ENCODE measurements at places on chromosomes 1 and 21.

GRCh38 chr1:220430059-220430458 is 97.9 kb upstream of the MARK1 start:
- no peak overlapping the region for H3K4me3 ChIP-seq
- no peaks in the 10 kb centered on the region for H3K4me1 ChIP-seq
- H3K27ac ChIP-seq, result no peak overlapping the region
- DNase-seq, result no peak
- H3K27me3 ChIP-seq, result no peaks in the 10 kb centered on the region

DNA sequence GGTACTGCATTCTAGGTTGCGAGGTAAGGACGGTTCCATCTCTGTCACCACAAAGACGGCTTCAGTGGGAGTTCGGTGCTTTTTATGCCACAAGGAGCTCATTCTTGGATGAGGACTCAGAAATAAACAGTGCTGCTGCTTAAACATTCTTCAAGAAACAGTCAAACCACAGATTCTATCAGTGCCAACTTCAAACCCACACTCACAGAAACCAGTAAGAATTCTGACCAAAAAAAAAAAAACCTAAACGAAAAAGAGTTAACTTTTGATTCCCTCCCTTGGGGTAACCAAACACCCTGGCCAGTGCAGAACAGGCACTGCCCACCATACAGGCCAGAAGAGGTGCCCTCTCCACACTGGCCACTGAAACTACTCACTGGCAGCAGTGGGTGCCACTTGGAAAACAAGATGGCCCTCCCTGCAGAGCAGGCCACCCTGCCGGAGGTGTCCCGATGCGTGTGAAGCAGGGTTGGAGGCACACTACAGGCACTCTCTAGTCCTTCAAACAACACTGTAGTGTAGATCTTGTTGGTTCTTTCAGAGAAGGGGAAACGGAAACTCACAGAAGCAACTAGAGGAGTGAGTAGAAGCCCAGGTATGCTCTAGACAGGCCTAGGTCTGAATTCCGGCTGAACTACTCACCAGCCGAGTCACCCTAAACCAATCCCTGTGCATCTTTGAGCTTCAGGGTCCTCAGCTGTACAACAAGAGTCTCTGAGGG is 87.3 kb upstream of the TLR5 start:
- no peak overlapping the region for H3K4me3 ChIP-seq
- no peaks in the 10 kb centered on the region for H3K27me3 ChIP-seq
- no peak for DNase-seq

- no peaks in the 10 kb centered on the region for H3K27me3 ChIP-seq
- peaks cover 29% of the 10 kb centered on the region for H3K4me1 ChIP-seq
- DNase-seq, result no peak
- no peak overlapping the region for H3K4me3 ChIP-seq
- no peaks in the 10 kb centered on the region for H3K36me3 ChIP-seq
- H3K27ac ChIP-seq, result no peak overlapping the region
Measured at GRCh38 chr1:59553371-59553770, 256.5 kb downstream of the FGGY start.

DNA sequence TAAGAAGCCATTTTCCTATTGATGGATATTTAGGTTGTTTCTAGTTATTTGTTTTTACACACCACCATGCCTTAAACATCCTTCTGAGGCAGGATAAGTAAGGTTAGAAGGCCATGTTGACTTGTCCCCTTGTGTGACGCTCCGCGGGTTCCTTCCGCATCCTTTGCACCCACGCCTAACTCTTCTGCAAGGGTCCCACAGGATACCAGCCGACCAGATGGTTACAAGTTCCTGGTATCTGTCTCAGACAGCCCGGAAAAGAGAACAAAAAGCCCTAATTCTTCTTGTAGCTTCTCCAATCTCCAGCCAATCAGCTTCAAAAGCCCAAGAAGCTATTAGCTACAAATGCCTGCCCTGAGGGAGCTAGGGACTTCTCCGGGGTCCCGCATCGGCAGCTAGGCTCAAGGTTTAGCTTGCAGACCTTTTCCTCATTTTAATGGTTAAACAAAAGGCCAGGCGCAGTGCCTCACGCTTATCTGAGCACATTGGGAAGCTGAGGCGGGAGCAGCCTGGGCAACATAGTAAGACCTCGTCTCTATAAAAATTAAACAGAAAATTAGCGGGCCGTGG is 4.9 kb upstream of the OTUD3 start:
- no peak overlapping the region for H3K4me3 ChIP-seq
- H3K36me3 ChIP-seq, result no peaks in the 10 kb centered on the region
- no peaks in the 10 kb centered on the region for H3K27me3 ChIP-seq
- no peaks in the 10 kb centered on the region for H3K4me1 ChIP-seq
- no peak overlapping the region for H3K27ac ChIP-seq
- no peak for DNase-seq

DNA sequence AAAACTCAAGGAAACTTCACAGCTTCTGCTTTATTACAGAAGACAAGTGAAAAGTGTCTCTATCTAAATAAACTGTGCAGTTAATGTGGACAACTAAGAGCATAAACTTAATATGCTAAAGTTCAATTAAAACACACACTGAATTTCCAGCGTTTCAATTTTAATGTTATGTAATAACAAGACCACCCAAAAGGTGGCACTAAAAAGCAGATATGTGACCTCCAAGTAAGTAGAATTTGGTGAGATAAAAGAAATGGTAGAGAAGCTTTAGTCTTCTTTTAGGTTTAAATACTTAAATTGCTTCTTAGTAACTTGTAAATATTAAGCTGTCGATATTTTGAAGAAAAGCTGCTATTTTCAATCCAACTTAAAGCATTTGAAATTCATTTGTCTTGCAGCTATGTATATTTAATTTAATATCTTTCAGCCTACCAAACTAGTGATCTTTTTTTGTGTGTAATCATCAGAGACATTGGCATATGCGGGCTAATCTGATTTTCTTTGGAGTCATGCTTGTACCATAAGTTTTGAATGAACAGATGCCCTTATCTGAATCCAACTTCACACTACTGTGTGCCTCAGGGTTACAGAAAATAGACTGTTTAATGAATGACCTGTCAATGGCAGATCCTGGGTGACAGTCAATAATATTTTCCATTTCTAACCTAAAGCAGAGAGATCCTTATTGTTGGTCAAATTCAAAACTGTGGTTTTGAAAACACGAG is 36.5 kb upstream of the ADAMTS1 start:
- no peaks in the 10 kb centered on the region for H3K4me1 ChIP-seq
- no peak for DNase-seq
- H3K27ac ChIP-seq, result no peak overlapping the region
- H3K4me3 ChIP-seq, result no peak overlapping the region
- no peaks in the 10 kb centered on the region for H3K27me3 ChIP-seq

DNA sequence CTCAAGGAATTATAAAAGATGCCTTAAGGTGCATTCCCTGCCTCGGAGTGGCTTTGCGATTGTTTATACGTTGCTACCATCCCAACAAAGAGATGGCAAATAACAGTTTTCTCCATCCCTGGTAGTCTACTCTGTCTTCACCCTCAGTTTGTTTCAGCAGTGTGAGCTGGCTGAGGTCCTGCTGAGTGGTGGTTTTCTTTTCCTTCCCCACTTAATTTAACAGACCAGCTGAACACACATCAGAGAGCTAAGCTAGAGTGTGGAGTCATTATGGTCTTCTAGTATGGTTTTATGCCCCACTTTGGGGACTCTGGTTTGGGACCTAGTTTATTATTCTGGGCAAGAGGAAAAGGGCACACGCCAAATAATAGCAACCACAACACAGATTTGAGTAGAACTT is 2.2 kb downstream of the PIGV start:
- no peak overlapping the region for H3K27ac ChIP-seq
- H3K27me3 ChIP-seq, result no peaks in the 10 kb centered on the region
- DNase-seq, result no peak
- H3K4me3 ChIP-seq, result no peak overlapping the region
- H3K36me3 ChIP-seq, result peaks cover 36% of the 10 kb centered on the region

DNA sequence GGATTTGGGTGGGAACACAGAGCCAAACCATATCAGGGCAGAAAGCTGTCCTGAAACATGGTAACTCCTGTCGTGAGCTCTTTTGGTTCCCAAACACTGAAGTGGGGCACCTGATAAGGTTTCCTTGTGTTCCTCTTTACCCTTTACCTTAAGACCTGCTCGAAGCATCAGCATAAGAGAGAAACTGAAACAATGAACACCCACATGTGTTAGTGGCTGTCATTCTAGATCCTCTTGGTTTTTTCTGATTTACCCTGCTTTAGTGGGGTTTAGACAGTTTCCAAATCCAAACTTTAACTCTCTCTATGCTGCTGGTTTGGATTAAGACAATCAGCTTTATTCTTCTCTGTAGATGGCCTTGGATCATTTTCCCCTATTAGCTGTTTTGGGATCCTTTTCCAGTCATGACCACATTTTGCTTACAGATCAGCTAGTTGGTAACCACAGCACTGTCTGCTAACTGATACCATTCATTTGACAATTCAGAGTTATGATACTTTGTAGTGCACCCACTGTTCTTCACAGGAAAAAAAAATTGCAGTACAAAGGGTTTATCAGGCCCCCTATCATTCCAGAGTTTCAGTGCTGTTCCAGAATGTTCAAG is 975 bp upstream of the MNDA start:
- H3K36me3 ChIP-seq, result no peaks in the 10 kb centered on the region
- peaks cover 22% of the 10 kb centered on the region for H3K4me1 ChIP-seq
- peak overlapping the region; percentile 100 for H3K4me3 ChIP-seq
- H3K27me3 ChIP-seq, result no peaks in the 10 kb centered on the region
- DNase-seq, result no peak

GRCh38 chr1:238345837-238346236 is 455.1 kb upstream of the ZP4 start:
- no peak overlapping the region for H3K4me3 ChIP-seq
- DNase-seq, result no peak
- no peaks in the 10 kb centered on the region for H3K4me1 ChIP-seq
- no peaks in the 10 kb centered on the region for H3K36me3 ChIP-seq
- H3K27ac ChIP-seq, result no peak overlapping the region

GRCh38 chr1:172916116-172916515 is 134.6 kb downstream of the TNFSF18 start:
- H3K4me3 ChIP-seq, result no peak overlapping the region
- no peaks in the 10 kb centered on the region for H3K27me3 ChIP-seq
- H3K27ac ChIP-seq, result no peak overlapping the region
- no peaks in the 10 kb centered on the region for H3K4me1 ChIP-seq
- H3K36me3 ChIP-seq, result no peaks in the 10 kb centered on the region

GRCh38 chr1:229059671-229060539 is 211.0 kb upstream of the RAB4A start:
- H3K27me3 ChIP-seq, result no peaks in the 10 kb centered on the region
- no peak overlapping the region for H3K4me3 ChIP-seq
- DNase-seq, result no peak
- no peaks in the 10 kb centered on the region for H3K36me3 ChIP-seq

DNA sequence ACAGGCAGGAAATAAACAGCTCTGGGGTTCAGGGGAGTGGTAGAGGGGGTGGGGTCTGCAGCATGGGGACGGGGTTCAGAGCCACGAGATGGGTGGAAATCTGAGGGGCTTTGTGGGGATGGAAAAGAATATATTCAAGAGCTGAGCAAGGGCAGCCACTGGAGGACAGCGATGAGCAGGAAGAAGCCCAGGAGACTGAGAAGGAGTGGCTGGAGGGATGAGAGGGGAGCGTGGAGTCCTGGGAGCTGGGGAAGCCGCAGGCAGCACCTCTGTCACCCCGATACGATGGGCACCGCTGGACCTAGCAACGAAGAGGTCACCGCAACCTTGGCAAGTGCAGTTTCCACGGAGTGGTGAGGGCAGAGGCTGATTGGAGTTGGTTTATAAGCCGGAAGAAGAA is 10.0 kb upstream of the KCNAB2 start:
- no peak overlapping the region for H3K4me3 ChIP-seq
- peaks cover 53% of the 10 kb centered on the region for H3K36me3 ChIP-seq
- no peak for DNase-seq
- peak overlapping the region; percentile 67 for H3K27ac ChIP-seq
- H3K4me1 ChIP-seq, result peaks cover 2% of the 10 kb centered on the region

GRCh38 chr1:180939711-180940103 is 27.0 kb downstream of the KIAA1614 start:
- no peak overlapping the region for H3K4me3 ChIP-seq
- no peak overlapping the region for H3K27ac ChIP-seq
- no peaks in the 10 kb centered on the region for H3K27me3 ChIP-seq
- H3K36me3 ChIP-seq, result no peaks in the 10 kb centered on the region

DNA sequence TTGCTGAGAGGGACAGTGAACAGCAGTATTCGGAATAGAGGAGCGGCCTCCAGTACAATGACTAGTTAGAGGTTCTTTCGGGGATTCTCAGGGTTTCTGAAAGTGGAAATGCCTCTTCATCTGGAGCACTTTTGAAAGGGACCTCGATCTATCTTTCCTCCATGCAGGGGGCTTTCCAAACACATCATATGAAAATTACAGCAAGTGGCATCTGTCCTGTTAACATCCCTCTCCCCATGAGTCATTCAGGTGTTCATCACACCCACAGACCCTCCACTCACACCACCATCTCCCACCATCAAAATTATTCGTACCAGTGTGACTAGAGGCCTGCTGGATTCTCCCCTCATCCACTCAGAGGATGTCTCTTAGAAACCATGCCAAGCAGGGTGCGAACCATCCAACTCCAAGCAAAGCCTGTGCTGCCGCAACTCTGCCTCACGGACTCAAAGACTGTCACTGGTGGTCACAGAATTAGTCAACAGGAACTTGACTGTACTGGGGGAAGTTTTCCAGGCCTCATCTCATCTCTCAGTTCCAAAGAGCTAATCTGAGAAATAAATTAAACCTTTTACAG is 211.1 kb downstream of the MRPL39 start:
- no peaks in the 10 kb centered on the region for H3K27me3 ChIP-seq
- no peak for DNase-seq
- peaks cover 6% of the 10 kb centered on the region for H3K4me1 ChIP-seq
- H3K4me3 ChIP-seq, result no peak overlapping the region

DNA sequence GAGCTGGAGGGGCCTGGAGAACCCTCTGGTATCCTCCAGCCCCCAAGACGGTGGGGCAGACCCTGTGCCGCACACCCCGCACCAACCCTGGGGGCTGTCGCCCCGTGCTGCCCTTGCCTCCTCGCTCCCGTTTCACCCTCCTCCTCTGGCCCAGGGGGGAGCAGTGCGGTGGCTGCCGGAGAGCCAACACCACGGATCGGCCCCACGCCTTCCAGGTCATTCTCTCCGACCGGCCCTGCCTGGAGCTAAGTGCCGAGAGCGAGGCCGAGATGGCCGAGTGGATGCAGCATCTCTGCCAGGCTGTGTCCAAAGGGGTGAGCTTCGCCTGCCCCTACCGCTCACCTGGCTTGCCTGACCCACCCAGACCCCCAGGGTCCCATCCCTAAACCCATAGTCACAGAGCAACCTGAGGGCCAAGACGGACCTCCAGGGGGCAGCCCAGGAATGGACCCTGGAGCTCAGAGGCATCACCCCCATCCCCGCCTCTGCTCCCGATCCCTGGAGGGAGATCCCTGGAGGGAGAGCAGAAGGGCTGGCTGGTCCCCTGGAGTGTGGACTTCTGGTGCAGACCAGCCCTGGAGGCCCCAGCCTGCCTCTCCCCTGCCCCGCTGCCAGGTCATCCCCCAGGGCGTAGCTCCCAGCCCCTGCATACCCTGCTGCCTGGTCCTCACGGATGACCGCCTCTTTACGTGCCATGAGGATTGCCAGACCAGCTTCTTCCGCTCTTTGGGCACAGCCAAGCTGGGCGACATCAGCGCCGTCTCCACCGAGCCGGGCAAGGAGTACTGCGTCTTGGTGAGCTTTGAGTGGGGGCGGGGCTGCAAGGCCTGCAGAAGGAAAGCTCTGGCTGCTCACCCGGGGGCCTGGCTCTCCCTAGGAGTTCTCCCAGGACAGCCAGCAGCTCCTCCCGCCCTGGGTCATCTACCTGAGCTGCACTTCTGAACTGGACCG is 4.0 kb upstream of the SLC25A34 start:
- DNase-seq, result no peak
- H3K4me3 ChIP-seq, result no peak overlapping the region
- H3K36me3 ChIP-seq, result peaks cover 83% of the 10 kb centered on the region
- H3K27ac ChIP-seq, result no peak overlapping the region
- H3K27me3 ChIP-seq, result no peaks in the 10 kb centered on the region
